ENCODE measurements at places on chromosomes 1 and 21.

- DNase-seq: no peak
Measured at GRCh38 chr1:180182643-180183311, 28.1 kb downstream of the QSOX1 start.

DNA sequence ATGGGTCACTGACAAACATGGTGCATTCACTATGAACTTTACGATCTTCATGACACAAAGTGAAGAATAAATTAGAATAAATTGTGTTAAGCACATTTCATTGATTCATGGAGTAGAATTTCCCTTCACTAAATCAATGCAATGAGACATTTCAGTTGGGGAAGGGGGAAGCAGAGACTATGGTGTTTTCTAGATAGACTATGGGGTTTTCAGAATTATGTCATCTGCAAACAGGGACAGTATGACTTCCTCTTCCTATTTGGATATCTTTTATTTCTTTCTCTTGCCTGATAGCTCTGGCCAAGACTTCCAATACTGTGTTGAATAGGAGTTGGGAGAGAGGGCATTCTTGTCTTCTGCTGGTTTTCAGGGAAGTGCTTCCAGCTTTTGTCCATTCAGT, 80.0 kb upstream of the C1orf105 start:
- DNase-seq: no peak

DNA sequence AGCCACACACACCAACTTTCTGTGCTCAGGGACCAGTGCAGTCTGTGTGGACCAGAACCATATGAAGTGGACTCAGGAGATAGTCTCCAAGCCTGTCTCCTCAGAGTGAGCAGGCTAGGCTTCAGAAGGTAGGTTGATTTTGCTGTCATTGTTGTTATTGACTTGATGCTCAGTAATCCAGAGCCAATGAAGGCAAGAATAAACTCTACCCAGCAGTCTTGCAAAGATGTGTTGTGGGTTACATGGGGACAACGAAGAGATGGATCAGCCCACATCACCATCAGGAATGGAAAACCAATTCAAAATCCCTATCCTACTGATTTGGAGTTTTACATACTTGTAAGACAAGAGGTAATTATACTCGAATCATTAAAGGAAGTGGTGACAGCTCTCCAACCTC, 37.4 kb downstream of the PHC2 start:
- DNase-seq: no peak

GRCh38 chr1:103371234-103371633, 154.3 kb upstream of the RNPC3 start:
- no peak for DNase-seq

DNA sequence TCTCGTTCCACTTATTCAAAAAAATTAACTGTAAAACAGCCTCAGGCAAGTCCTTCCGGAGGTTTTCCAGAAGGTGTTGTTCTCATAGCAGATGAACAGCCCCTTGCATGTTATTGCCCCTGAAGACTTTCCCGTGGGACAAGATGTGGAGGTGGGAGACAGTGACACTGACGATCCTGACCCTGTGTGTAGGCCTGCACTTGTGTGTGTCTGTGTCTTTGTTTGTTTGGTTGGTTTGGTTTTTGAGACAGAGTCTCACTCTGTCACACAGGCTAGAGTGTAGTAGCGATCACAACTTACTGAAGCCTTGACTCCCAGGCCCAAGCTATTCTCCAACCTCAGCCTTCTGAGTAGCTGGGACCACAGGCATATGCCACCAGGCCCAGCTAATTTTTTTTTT, 12.6 kb downstream of the ETV3L start:
- no peak for DNase-seq

DNA sequence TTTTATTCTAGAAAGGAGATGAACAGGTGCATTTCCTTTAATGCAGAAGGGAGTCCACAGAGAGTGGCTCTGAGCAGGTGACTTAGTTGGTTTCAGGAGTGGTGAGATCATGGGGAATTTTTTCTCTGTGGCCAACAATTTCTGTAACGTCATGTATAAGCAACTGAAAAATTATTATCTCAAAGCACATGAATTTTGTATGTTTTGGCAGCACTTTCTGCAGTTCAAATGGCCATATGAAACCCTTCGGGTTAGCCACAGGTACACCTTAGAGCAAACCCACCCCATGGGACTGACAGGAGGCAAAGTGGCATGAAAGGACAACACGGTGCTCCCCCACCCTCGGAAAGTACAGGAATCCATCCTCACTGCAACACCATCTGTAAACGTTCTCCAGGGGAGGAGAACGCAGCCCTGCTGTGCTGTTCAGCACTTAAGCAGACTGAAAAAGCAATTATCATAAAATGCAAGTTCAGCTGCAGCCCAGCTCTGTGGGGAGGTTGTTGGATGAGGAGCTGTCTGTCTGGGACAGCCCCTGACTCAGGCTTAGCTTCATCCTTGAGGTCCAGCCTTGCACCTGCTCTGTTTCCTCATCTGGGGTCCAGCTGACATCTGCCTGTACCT, 55.8 kb upstream of the CLDN14 start:
- no peak for DNase-seq

DNA sequence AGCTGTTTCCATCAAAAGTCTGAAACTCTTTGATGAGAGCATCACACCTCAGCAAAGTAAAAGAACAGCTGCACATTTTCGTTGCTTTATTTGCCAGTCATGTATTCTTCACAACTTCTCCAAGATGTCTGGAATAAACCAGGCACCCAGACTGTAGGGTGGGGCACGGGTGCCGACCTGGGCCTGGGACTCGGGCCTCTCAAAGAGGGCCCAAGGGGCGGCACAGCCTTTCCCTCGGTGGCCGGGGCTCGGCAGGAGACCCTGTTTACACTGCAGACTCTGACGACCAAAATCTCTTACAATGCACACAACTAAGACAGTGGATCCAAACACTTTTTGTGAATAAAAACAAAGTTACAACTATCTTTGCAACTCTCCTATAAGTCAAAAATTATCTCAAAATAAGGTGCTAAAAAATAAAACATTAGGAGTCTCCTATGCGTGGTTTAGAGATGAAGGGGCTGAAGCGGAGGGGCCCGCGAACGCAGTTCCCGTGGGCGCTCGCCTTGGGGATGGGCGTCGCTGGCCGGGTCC, 696 bp downstream of the LSS start:
- DNase-seq: no peak

- DNase-seq: no peak
Measured at GRCh38 chr1:23470282-23471070, 13.5 kb downstream of the ASAP3 start.

DNA sequence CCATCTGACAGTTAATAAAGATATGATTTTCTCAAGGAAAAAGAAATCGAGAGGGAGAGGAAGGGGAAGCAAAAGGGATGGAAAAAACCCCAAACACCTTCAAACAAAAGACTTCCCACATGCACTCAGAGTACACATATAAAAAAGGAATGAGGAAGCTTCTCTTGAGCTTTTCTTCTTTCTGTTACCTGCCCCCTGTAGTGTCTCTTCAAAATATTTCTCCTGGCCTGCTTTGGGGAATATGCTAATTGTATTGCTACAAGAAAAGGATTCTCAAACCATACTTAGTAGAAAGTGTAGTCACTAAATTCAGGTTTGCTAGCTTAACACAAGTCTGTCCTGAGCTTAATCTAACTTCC, 58.7 kb downstream of the KIF14 start:
- no peak for DNase-seq

- DNase-seq: no peak
Measured at GRCh38 chr1:215923129-215923824, 356.2 kb downstream of the KCTD3 start.

GRCh38 chr1:116371752-116372151, 1.3 kb upstream of the ATP1A1 start:
- no peak for DNase-seq

DNA sequence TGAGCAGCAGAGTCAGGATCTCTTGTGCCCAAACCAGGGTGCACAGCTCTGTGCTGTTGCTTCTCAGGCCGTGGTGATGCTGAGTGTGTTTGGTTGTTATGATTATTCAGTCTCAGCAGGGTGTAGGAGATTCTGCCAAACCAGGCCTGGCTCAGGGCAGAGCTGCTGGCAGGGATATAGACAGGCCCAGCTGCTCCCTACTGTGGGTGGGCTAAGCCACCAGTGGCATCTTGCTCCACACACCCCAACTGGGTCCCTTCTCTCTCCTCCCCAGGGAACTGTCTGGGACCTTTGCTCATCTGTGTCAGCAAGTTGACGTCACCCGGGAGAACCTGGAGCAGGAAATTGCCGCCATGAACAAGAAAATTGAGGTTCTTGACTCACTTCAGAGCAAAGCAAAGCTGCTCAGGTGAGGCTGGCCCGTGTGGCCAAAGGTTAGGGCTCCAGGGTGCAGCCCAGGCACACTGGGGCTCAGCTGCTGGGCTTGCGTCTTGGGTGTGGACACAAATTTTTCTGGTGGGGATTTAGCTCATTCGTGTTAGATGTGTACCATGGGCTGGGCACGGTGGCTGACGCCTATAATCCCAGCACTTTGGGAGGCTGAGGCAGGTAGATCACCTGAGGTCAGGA, 9.9 kb upstream of the MIIP start:
- no peak for DNase-seq
